ENCODE measurements at places on chromosomes 1 and 21.

DNA sequence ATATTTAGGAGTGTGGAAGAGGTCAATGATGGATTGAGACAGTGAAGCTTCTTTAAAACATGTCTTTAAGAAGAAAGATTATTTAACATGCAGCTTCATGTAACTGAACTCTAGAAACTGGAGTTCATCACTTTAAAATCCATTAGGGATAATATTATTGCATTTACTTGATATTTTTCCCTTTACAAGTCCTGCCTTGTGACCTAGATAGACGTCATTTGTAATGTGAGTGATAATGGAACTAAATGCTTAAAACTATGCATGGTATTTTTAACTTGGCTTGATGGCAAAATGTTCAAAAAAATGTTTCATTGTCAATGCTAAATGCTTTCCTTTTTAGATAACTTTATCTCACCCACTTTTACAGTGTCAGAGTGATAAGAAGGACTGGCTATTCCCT is 723.7 kb downstream of the RWDD3 start:
- DNase-seq = no peak

GRCh38 chr1:201291916-201292315 is 8.6 kb downstream of the PKP1 start:
- no peak for DNase-seq

GRCh38 chr1:196433000-196433399 is 175.2 kb downstream of the KCNT2 start:
- DNase-seq = no peak

DNA sequence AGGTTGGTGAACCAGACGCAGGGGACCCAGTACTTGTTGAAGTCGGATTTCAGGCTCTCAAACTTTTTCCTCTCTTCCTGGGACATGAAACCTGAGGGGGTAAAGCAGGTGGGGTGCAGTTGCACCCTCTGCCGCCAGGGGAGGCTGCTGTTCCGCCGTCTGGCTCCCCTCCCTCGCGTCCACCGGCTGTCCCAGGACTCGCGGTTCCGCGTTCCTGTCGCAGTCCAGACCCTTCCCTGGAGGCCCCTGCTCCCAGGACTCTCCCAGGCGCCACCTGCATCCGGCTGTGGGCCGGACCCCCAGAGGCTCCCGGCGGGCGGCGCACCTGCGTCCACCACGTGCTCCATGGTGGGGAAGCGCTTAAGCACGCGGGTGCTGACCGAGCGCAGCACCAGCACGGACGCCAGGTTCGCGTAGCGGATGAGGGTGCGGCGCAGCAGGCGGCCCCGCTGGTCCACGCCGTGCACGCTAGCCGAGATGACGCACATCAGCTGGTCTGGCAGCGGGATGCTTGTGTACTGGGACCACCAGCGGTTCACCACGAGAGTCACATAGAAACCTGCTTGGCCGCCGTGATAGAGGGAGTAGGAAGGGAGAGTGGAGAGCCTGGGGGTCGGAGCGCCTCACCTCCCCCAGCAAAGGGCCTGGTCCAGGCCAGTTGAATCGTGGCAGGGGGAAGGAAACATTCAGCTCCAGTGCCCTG is 1.7 kb downstream of the BEST4 start:
- peak; percentile 73 for DNase-seq

- no peak for DNase-seq
These were observed 67.9 kb downstream of the MDM4 start for GRCh38 chr1:204583909-204584632.

DNA sequence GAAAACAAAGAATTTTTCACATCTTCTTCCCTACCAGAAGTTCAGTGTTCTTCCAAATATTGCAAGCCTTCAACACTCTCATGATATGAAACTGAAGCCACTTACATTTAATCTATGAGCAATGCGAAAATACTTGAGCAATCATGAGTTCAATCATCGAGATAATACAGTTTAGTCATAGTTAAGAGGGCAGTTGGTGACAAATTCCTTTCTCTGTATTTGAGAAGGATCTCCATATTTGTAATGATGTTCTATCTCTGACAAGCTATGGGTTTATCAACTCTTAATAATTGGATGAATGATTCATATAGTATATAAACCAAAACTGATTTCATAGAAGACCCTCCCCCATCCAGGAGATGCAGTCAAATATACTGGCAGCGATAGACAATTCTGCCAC is 29.7 kb upstream of the PYHIN1 start:
- DNase-seq = no peak

- DNase-seq = no peak
These were observed 76.9 kb downstream of the RGS18 start for GRCh38 chr1:192235127-192235526.

- DNase-seq = no peak
These were observed 12.5 kb downstream of the TMEM81 start for GRCh38 chr1:205071801-205072200.

DNA sequence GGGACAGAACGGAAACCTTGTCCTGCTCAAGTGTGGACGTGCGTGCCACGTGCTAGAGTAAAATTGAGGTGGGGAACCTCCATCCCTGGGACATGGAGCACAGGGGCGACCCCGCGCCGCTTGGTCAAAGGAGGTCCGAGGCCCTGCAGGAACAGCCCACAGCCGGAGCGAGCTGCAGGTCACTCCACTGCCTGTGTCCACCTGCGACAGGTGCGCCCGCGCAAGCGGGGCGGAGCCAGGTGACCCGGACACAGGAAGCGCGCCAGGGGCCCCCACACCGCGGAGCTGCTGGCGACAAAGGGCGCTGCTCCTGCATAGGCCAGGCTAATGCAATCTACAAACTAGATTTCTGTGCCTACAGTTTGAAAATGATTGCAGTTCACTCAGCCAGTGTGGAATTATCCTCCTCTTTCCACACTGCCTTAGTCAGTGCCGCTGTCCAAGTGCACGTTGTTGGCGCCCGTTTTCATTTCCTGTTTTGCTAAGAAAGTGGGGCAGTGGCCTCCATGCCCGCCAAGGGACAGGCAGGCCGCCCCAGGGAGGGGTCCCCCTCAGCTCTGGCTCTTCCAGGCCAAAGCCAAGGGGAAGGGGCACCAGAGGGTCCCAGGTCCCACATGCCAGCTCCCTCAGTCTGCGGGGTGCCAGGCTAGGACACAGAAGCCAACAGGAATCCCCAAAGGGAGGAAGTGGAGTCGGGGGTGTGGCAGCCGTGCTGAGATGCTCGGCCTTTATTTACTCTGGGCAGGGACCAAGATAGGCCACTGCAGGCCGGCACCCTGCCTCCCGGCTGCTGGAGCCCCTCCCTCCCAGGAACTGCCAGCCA is 4.3 kb upstream of the NADK start:
- no peak for DNase-seq

GRCh38 chr1:164141797-164142196 is 417.2 kb upstream of the PBX1 start:
- no peak for DNase-seq

DNA sequence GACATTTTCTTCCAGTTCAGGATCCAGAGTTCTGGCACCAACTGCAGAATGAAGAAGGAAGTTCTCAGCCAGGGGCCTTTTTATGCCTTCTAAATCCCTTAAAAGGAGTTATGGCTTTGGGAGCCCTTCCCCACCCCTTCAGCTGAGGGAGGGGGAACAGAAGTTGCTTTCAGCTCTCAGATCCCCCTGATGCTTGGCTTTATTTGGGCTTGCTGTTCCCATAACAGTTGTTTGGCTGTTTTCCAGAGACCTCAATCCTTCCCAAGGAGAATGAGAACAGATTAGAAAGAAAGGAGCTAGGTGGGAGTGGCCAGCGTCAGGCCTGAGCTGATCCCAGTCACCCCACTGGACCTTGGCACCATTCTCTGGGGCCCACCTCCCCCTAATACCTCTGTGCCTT is at the start of gene RPE65:
Gene RPE65 (minus strand): TSS at position 54 of the 400 bp plus-strand sequence. CDS start 49 bp downstream, at position 5.
- DNase-seq = no peak

GRCh38 chr1:12530462-12531178 is 87.4 kb downstream of the DHRS3 start:
- DNase-seq = no peak

GRCh38 chr1:36084497-36085115 is 712 bp downstream of the TEKT2 start:
- no peak for DNase-seq

DNA sequence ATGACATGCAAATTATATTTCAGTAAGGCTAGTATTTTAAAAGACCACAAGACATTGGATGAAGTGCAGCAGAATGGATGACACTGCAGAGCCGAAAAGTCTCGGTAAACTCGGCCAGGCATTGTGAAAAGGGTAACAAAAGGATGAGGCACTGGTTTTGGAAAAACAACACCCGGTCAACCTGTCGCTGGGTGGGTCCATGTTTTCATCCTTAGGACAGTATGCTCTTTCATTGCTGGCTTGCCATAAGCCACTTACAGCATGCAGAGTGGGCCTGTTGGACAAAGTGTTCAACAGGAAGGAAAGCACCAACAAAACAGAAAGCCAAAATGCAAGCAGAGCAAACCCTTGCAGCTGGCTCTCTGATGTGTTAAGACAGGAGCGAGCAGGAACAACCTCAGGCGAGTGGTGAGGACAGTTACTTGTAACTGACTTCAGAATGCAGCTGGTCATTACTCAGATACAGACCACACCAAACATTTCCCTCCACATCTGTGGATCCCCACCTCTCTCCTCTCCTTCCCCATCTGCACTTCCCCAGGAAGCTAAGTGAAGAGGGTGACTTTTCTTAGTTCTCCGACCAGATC is 2.9 kb upstream of the RCAN1 start:
- no peak for DNase-seq

- DNase-seq = no peak
These were observed 351.3 kb upstream of the SGIP1 start for GRCh38 chr1:66182551-66183178.

DNA sequence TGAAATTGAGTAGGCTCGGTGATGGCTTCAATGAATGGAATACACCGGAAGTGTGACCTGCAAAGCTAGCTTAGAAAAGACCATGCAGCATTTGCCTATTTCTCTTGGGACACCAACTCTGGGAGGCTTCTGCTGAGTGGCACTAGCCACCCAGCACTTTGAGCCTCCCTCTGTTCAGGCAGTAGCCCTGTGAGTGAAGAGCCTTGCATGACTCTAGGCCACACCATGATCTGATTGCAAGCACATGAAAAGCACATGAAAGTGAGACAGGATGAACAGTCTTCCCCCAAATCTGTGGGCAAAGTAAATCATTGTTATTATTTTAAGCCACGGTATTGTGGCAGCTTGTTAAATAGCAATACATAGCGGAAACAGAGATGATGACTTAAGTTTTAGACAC is 2.8 kb downstream of the CD48 start:
- DNase-seq = no peak

GRCh38 chr1:67432745-67433144 is 2.5 kb upstream of the SERBP1 start:
- no peak for DNase-seq

GRCh38 chr1:96384611-96385010 is 337.0 kb upstream of the PTBP2 start:
- DNase-seq = no peak

- DNase-seq = no peak
These were observed 4.2 kb upstream of the ANGPTL7 start for GRCh38 chr1:11184973-11185372.

DNA sequence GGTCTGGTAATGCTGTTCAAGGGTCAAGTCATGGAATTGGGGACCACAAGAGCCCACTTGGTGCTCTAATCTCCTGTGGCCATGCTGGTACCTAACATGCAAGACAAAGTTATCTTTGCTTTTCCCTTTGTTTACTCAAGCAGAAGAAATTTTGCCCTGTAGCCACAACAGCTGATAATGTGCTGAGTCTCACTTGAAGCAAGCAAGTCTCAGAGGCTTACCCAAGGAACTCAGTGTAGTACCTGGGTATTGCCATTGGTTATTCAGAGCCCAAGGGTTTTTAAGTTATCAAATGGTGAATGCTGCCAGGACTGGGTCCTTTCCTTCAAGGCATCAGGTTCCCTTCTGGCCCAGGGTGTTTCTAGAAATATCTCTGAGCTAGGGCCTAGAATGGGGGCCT is 198.9 kb upstream of the RNPC3 start:
- DNase-seq = no peak

DNA sequence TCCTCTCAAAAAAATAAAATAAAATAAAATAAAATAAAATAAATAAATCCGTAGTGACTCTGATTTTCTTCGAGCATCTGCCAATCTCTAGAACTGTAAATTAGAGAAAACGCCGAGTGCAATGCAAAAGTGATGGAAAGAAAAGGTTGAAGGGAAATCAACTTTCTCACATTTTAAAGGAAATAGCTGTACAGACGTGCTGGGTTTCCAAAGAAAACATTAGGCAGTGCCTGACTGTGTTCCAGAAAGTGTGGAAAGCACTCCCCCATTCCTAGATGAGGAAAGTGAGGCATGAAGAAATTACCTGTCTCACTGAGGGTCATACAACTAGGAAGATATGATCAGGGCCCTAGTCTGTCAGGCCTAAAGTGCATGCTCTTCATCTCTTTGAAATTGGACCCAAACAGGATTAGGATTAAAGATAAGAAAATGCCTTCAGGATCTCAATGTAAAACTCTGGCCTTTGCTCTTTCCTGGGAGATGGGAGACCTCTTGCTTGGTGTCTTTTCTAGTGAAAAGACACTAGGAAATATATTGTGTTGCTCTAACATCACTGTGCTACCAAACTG is 1.8 kb upstream of the PTPN14 start:
- no peak for DNase-seq

DNA sequence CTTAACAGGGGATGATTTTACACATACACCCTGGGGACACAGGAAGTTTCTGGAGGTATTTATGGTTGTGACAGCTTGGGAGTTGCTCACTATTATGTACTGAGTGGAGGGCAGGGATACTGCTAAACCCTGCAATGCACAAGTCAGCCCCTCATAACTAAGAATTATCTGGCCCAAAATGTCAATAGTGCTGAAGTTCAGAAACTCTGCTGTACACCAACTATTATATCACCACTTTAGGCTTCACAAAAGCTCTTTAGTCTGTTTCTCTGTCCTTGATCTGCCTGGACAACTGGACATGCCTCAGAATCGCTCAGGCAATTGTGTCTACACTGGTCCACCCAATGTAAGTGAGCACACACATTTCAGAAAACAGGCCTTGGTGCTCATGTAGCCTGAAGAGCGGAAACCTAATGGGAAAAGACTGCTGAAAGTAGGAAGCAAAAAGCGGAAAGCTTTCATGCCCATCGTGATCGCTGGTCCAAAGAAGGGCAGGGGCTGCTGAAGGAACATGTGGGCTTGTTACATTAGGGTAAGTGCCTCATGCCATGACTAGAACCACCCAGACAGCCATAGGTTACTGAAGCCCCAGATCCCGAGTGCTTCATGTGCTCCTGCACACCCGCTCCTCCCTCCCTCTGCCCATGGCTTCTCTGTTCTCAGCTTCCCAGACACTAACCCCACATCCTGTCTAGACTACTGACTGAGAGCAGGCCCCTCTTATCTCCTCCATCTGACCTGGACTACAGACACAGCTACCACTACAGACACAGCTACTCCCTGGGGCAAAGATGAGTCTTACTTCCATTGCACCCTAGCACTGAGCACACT is 73.5 kb downstream of the LRIG2 start:
- no peak for DNase-seq

- DNase-seq = no peak
These were observed 34.3 kb downstream of the AMY1C start for GRCh38 chr1:103783944-103784377.
